ENCODE measurements at places on chromosomes 1 and 21.
A peak's percentile ranks its signal among the peaks of the same experiment; 100 is the strongest.

DNA sequence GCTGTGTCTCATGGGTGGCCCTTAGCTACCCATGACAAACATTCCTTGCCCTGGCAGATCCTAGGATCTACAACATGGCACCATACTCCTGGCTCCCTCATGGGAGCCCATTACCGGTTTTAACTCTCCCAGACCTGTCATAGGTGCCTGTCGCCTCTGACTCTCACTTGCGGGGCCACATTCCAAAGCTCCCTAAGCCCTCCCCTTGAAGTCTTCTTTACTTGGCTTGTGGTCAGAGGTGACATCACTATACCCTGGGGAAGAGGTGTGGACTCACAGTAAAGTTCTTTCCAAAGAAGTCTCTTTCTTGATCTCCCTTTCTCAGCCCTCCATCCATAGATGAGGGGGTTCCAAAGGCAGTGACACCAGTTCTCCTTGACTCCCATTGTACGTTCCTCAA, 5.4 kb upstream of the SLAMF9 start:
- DNase-seq: no peak

DNA sequence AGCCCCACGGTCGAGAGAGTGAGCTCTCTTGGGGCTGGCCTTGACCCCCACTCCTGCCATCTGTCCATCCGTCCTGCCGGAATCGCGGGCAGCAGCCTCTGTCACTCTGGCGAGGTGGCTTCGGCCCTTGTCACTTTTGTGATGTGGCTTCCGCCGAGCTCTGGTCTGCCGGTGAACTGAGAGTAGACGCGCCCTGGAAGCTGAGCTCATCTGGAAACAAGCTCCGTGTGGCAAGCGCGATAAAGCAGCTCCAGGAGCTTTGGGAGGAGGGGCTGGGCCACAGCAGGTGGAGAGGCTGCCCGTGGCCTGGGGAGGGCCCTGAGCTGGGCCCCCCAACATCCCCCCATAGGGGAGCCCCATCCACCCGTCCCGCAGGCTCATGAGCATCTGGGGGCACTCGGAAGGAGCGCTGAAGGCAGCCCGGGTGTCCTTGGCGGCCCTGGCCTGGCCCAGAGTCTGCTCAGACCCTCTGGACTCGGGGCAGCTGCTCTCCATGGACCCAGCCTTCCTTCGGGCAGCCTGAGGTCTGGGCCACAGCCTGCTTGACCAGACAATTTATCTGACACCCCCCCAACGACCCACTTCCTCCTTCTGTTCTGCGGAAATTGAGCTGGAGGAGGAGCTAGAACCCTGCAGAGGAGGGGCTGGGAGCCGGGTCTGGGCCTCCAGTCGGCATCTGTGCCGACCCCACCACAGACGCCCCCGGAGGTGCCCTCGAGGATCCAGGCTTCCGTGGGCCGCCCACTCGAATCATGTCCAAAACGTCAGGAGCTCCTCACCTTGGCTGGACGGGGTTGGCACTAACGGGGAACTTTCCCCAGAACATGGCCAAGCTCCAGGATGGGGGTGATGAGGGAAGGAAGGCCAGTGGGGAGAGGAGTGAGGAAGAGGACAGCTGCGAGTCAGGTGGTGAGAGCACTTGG, 59.1 kb downstream of the SLC19A1 start:
- DNase-seq: peak; percentile 35

GRCh38 chr1:81493102-81493869, 307.4 kb upstream of the ADGRL2 start:
- no peak for DNase-seq

DNA sequence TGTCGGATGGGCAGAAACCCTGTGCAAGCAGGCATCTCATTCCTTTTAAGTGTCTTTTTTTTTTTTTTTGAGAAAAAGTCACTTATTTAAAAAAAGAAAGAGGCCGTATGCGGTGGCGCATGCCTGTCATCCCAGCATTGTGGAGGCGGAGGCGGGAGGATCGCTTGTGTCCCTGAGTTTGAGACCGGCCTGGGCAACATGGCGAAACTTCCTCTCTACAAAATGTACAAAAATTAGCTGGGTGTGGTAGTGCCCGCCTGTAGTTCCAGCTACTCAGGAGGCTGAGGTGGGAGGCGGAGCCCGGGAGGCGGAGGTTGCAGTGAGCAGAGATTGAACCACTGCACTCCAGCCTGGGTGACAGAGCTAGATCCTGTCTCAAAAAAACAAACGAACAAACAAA, 1.7 kb downstream of the GPR137B start:
- no peak for DNase-seq

GRCh38 chr1:63845346-63845745, 71.5 kb downstream of the ROR1 start:
- DNase-seq: no peak

- no peak for DNase-seq
Observed at GRCh38 chr1:234881893-234882771, 246.5 kb downstream of the TOMM20 start.

DNA sequence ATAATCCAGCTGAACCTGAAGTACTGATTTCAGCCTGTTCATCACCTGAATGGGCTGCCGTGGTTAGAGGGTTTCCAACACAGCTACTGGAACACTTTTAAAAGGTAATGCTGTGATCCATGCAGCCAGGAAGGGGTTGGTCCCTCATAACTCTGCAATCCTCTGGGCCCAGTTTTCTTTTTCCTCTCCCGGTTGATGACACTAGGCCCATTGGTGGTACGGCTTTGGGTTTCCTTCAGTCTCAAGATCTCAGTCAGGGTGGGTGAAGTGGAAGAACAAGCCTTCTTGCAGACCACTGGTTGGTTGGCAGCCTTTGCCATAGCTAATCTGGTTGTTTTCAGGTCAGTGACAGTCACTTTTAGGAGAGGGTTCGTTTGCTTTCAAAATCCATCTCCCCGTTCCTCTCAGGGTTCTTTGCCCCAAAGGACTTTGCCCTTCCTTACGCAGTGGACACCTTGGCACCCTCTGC, 502 bp upstream of the SLC35A3 start:
- peak; percentile 1 for DNase-seq

DNA sequence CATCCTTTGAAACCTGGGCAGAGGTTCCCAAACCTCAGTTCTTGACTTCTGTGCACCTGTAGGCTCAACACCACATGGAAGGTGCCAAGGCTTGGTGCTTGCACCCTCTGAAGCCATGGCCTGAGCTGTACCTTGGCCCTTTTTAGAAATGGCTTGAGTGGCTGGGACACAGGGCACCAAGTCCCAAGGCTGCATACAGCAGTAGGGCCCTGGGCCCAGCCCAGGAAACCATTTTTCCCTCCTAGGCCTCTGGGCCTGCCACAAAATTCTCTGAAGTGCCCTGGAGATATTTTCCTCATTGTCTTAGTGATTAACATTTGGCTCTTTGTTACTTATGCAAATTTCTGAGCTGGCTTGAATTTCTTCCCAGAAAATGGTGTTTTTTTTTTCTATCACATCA, 65.6 kb upstream of the ACTRT2 start:
- no peak for DNase-seq
